ENCODE measurements at places on chromosomes 13 and 19. TPM values are rescaled to one million over a fixed set of nuclear protein-coding genes. Genes with fewer than 3 reads are reported as not detected.

GRCh38 chr19:45771311-45771933 is 2.4 kb upstream of the SIX5 start:
- DNase-seq, result no peak

IGLON5 gene
- total RNA-seq, result not detected

DNA sequence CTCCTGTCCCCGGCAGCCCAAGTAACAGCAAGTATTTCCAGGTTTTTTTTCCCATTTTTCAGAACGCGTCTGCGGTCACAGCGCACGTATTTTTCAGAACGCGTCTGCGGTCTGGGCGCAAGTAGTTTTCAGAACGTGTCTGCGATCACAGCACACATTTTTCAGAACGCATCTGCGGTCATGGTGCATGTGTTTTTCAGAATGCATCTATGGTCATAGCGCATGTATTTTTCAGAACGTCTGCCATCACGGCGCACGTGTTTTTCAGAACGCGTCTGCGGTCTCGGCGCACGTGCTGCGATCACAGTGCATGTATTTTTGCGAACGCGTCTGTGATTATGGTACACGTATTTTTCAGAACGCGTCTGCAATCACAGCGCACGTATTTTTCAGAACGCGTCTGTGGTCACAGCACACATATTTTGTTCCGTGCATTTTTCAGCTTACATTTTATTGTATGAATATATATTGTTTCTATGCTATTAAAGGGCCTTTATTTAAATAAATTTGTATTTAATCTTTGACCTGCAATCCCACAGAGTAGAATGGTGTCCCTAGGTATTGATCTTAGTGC is 19.7 kb downstream of the ATP4B start:
- peak; percentile 8 for DNase-seq

DNA sequence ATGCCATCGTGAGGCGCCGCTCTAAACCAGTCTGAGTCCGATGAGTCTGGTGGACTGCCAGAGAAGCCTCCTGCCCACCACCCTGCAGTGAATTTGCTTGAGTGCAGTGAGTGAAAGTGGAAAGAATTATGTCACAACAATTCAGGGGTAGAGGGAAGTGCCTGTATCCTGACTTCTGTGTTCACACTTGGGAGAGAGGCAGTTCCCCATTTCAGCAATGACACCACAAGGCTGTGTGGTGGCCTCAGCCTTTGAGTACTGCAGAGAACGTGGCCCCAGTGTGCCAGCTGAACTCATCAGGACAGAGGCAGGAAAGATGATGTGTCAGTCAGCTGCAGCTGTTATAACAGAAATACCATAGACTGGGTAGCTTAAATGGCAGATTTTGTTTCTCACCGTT is 155.6 kb downstream of the COG6 start:
- DNase-seq, result no peak

- no peak for DNase-seq
Measured at GRCh38 chr13:20840568-20840967, 62.0 kb downstream of the XPO4 start.

DNA sequence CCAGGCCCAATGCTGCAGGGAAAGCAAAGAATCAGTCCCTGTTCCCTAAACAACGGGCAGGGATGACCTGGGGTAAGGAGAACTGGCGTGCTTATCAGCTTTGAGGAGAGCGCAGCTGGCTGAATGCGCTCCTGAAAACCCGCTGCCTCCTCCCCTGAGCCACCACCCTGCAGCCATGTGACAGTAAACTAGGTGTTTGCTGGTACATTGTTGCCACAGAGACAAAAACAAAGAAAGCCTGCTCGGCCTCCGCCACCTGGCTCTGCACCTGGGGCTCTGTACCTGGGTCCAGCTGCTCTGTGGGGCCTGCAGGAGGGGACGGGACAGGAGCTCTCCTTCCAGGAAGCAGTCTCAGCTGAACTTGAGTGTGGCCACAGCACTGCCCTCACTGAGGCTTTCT is 21.8 kb downstream of the MCF2L start:
- no peak for DNase-seq
